ENCODE measurements at places on chromosomes 2 and 18. TPM values are rescaled to one million over a fixed set of nuclear protein-coding genes. Genes with fewer than 3 reads are reported as not detected.

The TUBA3D gene
- total RNA-seq, result not detected

The GTF2A1L gene
- not detected for total RNA-seq

GRCh38 chr2:165720511-165720910 lies 73.5 kb downstream of the GALNT3 start:
- no peak for DNase-seq

DNA sequence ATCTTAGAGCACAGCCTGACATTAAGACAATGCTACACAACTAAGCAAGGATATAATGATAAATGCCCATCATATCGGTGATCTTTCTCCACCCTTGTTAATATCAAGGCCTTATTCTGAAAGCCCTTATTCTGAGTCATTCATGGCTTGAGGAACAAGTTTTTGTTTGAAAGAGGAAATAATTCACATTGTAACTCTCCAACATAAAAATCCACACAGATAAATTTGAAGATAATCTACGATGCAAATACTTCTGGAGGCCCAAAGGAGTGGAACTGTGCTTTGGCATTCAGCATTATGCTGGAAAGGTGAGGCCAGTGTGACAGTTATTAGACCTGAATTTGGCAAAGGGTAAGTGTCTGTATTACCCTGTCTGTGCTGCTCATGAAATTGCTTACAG lies 227.4 kb downstream of the MYO3B start:
- DNase-seq, result no peak

GRCh38 chr2:210302326-210302725 lies 12.6 kb downstream of the MYL1 start:
- DNase-seq, result peak; percentile 22

DNA sequence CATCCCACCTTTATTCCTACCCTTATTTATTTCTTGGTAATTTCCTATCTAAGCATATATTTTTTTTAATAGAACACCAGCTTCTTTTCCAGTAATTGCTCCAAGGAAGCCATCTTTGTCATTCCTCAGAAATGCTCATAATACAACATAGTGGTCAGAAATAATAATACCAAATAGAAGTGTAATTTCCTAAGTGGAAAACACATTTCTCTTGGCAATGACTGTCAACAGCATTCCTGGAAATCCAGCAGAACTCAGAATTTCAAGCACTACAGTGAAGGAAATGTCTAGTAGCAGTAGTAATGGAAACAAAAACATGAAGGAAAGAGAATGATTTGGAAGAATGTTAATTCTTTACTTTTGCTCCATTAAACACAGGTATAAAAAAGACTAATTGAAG lies 56.6 kb downstream of the GDF7 start:
- no peak for DNase-seq

DNA sequence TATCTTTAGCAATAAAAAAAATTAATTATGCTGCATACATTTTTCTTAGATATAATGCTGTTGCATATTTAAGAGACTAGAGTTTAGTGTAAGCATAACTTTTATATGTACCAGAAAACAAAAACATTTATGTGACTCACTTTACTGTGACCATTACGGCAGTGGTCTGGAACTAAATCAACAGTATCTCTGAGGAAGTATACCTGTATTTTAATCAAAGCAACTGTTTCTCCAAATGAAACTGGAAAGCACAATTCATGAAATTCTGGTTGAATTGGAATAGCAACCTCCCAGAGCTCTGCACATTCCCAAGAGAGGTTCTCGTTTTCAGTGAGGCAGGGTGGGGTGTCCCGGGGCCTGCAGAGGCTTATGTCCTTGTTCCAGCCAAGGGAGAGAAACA lies 112.2 kb upstream of the TACR1 start:
- no peak for DNase-seq

- no peak for DNase-seq
Observed at GRCh38 chr2:8680822-8681760, 765 bp upstream of the ID2 start.

GRCh38 chr2:197994751-197995150 lies 190.4 kb downstream of the PLCL1 start:
- no peak for DNase-seq
